ENCODE measurements at places on chromosomes 12 and 14.

DNA sequence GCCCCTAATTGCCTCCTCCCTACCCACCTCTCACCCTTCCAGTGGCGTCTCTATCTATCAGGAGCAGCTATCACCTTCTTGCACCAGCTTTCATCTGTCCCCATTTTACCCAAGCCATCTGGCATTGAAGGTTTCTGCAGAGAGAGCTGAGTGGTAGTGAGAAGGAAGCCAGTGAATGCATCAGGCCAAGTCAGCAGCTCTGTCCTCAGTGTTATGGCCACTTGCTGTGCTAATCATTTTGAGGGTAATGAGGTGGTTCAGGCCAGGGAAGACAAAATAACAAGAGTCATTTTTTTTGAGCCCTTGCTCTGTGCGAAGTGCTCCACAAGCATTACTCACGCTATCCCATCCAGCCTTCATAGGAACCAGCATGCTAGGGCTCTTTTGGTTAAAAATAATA, 164.7 kb downstream of the SUDS3 start:
- DNase-seq = no peak

GRCh38 chr14:69055125-69055524, 76.0 kb upstream of the ACTN1 start:
- DNase-seq = no peak

DNA sequence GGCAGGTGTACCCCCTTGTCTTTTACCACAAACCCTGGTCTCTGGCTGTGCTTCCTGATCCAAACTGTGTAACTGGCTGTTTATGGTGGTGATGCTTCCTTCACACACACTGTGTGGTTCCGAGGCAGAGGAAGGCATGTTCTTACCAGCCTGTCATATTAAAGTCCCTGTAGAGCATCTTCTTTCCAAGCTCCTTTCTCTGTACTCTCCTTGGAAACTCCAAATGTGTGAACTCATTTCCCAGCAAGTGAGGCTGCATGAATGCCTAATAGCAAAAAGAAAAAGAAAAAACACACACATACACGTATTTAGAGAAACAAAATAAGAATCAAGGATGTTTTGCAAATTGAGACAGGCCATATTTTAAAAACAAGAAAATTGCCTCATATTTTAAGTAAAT, 214.9 kb downstream of the PPM1H start:
- DNase-seq = no peak

GRCh38 chr14:104217486-104218360, 79.3 kb downstream of the KIF26A start:
- no peak for DNase-seq

- no peak for DNase-seq
Measured at GRCh38 chr14:45332360-45332988, 79.5 kb upstream of the MIS18BP1 start.

DNA sequence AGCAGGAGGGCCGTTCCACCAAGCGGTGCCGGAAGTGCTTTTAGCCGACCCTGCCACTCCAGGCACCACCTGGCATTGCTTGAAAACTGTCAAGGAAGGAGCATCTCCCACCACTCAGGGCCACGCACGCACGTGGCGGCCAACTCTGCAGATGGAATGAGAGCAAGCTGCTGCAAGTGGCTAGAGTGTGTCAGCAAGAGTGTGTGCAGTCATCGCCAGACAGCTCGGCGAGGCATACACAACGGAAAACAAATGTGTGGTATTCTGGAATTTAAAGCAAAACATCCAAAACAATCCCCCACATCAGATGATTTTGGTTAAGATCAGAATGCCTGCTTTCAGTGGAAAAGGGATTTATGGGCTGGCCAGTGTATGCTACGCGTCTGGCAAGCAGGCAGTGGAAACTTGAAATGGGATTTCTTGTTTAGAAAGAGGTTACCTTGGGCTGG, 11.2 kb downstream of the CD9 start:
- no peak for DNase-seq

- no peak for DNase-seq
Measured at GRCh38 chr12:102756530-102756929, 160.5 kb downstream of the PAH start.

GRCh38 chr12:130992448-130992847, 38.7 kb downstream of the ADGRD1 start:
- no peak for DNase-seq

GRCh38 chr14:90204516-90204915, 51.8 kb upstream of the PSMC1 start:
- DNase-seq = peak; percentile 55

- peak; percentile 55 for DNase-seq
Measured at GRCh38 chr12:119115296-119115905, 63.3 kb upstream of the HSPB8 start.

DNA sequence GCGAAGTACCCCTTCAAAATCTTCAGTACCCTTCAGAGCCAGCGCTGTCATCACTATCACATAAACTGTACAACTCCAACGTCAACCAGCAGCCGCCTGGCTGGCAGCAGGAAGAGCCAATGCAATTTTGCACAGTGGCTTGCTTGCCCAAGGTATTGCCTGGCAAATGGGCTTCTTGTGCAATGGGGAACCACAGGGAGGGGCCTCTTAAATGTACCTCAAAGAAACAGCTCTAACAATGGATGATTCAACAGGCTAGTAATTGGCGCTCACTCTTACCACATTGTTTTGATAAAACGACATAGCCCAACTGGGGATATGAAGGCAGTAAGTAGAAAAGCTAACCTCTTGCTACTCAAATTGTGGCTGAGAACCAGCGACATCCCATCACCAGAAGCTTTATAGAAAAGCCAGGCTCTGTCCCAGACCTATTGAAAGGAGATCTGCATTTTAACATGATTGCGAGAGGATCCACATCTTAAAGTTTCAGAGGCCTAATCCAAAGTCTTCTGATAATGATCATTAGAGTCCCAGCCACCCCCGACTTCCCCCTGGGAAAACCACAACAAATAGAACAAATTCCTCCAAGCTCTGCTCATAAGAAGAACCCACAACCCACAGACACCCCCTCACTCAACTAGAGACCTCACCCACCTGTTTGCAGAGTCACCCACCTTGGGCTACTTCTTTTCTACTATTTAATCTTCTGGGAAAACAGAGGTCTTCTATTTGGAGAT, 125.3 kb upstream of the HIF1A start:
- no peak for DNase-seq

DNA sequence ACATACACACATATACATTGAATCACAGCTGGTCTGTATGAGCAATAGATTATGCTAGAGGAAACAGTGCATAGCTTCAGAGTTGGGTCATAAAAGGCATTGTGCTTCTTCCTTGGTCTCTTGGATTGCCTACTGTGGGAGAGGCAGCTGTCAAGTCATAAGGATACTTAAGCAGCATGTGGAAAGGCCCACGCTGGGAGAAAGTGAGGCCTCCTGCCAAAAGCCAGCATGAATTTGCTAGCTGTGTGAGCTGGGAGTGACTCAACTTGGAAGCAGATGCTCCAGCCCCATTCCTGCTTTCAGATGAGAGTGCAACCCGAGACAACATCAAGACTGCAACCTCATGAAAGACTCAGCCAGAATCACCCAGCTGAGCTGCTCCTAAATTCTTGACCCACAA, 311.9 kb upstream of the TBX3 start:
- DNase-seq = no peak

DNA sequence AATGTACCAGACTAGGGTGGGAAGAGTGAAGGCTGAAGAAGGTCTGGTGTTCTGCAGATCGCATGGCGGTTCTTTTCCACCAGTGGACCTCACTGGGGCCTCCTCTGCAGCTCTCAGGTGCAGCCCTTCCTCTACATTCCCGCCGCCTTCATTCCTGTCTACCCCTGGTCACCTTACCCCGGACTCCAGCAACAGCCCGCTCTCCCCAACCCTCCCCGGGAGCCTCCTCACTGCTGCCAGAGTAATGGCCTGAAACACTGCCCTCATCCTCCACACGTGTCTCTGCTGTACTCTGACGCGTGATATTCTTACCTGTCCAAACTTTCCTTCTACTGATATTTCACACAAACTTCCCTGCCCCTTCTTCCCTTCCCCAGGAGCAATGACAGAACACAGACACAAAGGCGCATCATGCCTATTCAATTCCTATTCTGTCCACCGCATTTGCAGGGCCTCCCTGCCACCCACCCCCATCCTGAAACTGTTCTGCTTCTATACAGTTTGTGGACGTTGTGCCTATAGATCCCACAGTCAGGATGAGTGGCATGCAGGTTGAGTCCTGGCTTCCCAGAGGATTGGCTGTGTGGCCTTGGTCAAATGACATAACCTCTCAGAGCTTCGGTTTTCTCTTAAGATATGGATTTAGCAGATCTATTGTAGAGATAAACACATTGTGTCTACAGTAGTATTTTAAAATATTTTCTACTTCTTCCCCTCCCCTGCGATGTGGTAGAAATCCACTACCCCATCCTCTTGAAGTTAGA, 1.7 kb upstream of the NUAK1 start:
- DNase-seq = no peak

DNA sequence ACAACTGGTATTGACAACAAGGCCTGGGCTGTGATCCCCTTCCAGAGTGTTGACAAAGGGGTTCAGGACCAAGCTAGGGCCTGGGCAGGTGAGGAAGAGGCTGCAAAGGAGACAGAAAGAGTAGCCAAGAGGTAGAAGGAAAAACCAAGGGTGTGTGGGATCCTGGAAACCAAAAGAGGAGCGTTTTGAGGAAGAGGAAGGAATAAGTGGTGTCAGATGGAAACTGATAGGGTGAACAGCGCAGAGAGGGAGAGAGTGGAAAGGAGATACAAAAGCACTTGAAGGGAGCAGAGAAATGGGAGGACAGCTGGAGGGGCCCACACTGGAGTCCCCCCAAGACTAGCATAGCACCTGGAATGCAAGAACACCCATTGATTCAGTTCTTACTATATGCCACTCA, 8.3 kb upstream of the HVCN1 start:
- DNase-seq = no peak

GRCh38 chr12:47735649-47736048, 10.4 kb upstream of the ENDOU start:
- no peak for DNase-seq

GRCh38 chr12:89098441-89099112, 253.7 kb downstream of the DUSP6 start:
- no peak for DNase-seq

- DNase-seq = no peak
Measured at GRCh38 chr12:84913129-84913515, 523 bp upstream of the SLC6A15 start.

- no peak for DNase-seq
Measured at GRCh38 chr14:28770061-28770460, 3.5 kb downstream of the FOXG1 start.

GRCh38 chr12:120539303-120539702, 5.1 kb downstream of the RNF10 start:
- DNase-seq = no peak

All from NCI-H774 (cell line).